ENCODE measurements at places on chromosomes 7 and 10. TPM values are rescaled to one million over a fixed set of nuclear protein-coding genes. Genes with fewer than 3 reads are reported as not detected.

DYDC2 gene
- 3.3 TPM for total RNA-seq

GRCh38 chr10:100889546-100889945, 23.2 kb upstream of the SLF2 start:
- DNase-seq = no peak

DNA sequence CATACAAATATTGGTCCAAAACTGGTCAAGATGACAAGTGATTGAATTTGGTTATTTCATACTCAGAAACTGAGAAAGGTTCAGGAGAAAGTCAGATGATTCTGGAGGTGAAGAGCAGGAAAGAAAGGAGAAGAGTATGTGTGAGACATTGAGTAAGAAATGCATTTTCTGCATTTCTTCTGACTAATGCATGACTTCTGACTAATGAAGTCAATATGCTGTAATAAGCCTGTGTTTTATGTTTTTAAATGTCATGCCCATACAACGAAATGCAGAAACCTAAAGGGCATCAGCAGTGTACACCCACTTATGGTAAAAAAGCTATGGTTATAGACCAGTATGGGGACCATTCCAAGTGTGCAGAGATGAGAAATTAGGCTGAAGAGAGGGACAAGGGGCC, 1227.8 kb upstream of the SORCS1 start:
- DNase-seq = no peak

DNA sequence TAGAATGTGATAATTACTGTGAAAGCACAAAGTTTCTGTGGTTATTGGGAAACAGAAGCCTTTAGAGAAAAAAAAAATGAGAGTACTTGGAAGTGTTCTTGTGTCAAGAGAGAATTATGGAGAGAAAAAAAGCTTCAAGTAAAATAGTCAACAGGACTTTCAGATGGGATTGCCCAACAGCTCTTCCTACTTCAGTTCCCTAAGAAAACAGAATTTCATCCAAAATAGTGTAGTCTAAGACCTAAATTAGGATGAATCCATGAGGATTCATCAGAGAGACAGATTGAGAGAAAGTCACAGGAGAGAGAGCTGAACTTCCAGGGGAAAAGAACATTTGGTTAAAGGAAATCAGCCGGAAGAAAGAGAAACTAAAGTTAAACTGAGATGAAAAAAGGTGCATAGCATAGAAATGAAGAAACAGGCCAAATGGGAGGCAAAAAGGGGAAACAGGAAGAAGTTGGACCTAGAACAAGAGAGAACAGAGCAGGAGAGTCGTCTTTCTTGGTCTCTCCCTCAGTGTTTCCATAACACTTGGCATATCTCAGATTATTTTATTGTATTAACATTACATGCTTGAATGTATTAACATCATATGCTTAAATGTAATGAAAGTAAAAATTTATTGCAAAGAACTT, 2.5 kb downstream of the SCIN start:
- DNase-seq = no peak

DNA sequence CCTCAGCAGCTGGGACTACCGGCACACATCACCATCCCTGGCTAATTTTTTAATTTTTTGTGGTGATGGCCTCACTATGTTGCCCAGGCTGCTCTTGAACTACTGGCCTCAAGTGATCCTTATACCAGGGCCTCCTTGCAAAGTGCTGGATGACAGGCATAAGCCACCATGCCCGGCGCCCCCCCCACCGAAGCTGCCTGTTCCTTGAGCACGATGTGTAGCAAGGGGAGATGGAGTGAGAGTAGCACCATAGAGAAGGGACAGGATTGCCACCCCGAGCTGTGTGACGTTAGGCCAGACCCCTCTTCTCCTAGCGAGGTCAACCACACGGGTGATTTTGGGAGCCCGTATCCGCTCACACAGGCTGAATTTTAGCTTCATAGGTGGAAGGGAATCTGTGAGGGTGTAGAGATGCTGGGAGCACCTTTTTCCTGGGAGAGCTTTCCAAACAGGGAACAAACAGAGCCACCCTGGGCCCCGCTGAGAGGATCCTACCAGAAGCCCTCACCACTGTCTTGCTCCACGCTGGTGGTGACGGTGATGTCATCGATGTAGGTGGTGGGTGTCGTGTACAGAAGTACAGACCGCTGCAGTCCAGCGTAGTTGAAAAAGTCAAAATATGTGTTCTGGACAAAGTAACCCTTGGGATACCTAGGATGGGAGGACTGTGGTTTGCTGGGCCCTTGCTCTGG, 3.0 kb downstream of the GUSB start:
- DNase-seq = no peak

DNA sequence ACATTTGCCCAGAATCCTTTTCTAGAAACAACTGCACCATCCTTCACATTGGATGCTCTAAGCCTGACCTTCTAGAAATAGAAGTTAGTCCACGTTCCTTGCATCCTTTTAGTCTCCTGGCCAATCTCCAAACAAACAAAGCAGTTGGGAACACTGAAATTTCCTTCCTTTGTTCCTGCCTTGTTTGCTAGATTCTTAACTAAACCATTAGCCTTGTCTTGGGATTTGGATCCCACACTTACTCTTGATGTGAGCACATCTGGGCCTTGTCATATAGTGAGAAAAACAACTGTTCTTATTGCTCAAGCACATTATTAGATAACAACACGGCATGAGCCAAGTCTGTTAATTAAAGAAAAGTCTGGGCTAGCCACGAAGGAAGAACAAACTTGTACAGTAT, 319.3 kb upstream of the GHITM start:
- DNase-seq = no peak

All from WTC11 (cell line).